ENCODE measurements at places on chromosomes 4 and X. TPM values are rescaled to one million over a fixed set of nuclear protein-coding genes. Genes with fewer than 3 reads are reported as not detected.

GLRA2 gene
- not detected for total RNA-seq

HSD17B10 gene
- total RNA-seq = 165 TPM

UGT2B10 gene
- not detected for total RNA-seq

GPC3 gene
- 0.16 TPM for total RNA-seq

MTTP gene
- 0.37 TPM for total RNA-seq

MAGED1 gene
- 115 TPM for total RNA-seq

CABS1 gene
- not detected for total RNA-seq

GAGE12J gene
- total RNA-seq = 37.1 TPM

CENPU gene
- total RNA-seq = 70.7 TPM

PALLD gene
- 20.9 TPM for total RNA-seq

PNMA5 gene
- total RNA-seq = not detected

PPEF2 gene
- not detected for total RNA-seq

LONRF3 gene
- total RNA-seq = 2.4 TPM

PRSS48 gene
- total RNA-seq = not detected

ASIC5 gene
- not detected for total RNA-seq

FAM9C gene
- not detected for total RNA-seq

TMPRSS11F gene
- total RNA-seq = 0.18 TPM

TMPRSS11D gene
- total RNA-seq = not detected

TBX22 gene
- total RNA-seq = not detected

LRIT3 gene
- total RNA-seq = not detected

TREX2 gene
- 0.40 TPM for total RNA-seq

ERCC6L gene
- 5.8 TPM for total RNA-seq

SERTM2 gene
- total RNA-seq = not detected

CXCL11 gene
- total RNA-seq = 0.26 TPM

MAB21L2 gene
- total RNA-seq = not detected

SUPT20HL1 gene
- not detected for total RNA-seq
